Hematopoietic multipotent progenitor cell treated with erythropoietin and hydrocortisone succinate and interleukin-3 and kit ligand, for 4 days (in vitro differentiated cells): ENCODE measurements at places on chromosomes 7 and 10.

DNA sequence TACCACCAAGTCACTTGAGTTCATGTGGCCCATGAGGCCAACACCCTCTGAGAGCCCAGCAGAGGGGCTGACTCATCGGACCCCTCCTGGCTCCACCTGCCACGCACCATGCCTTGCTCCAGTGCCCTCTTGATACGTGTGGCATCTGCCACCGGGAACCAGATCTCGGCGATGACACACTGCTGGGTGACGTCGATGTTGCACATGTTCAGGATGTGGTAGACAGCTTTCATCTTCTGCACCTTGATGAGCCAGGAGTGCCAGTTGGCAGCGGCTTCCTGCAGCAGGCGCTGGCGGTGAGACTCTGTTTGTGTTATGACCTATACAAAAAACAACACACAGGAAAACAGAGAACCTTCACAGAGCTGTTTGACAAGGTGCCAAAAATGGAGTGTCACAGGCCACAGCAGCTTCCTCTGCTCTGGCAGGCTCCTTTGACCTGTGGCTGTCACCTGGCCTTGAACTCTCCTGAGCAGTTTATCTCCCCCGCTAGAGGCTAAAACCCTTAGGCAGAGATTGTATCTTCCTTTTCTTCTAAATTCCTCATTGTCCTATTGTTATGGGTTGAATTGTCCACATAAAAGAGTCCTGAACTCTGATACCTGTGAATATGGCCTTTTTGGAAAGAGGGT, 45.2 kb upstream of the TMEM213 start:
- DNase-seq: peak; percentile 68

DNA sequence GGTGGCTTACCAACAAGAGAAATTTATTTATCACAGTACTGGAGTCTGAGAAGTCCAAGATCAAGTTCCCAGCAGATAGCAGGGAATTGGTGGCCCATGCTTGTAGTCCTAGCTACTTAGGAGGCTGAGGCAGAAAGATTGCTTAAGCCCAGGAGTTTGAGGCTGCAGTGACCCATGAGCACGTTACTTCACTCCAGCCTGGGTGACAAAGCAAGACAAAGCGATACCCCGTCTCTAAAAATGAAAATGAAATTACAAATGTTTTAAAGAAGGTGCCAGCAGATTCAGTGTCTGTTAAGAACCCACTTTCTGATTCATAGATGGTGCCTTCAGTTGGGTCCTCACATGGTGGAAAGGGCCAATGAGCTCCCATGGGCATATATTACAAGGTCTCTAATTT, 20.6 kb upstream of the ARHGAP12 start:
- DNase-seq: no peak

DNA sequence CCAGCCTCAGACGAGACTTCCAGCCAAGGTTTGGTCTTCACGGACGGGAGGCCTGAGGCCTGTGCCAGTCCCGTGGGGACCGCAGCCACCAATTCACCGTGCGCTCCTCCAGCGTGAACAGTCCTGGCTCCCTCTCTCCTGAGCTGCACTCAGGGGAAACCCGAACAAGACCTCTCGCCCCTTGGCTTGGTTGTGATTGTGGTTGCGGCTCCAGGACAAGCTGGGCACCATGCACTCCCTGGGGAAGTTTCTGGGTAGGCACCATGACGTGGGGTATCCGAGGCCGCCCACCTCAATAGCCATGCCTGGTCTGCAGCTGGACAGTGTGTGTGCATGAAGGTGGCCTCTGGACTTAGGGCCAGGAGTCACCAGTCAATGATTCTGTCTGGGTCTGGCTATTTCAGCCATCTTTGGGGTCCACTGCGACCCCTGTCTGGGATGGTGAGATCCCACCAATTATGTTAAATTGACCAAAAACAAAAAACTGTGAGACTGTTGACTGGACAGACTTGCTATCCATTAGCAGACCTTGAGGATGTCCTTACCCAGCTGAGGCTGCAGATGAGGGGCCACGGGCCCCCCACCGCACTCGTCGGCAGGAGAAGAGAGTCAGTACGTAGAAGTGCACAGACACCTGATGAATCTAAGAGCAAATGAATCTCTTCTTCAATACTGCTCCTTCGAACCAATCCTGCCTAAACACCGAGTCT, 33.5 kb upstream of the EN2 start:
- DNase-seq: no peak

DNA sequence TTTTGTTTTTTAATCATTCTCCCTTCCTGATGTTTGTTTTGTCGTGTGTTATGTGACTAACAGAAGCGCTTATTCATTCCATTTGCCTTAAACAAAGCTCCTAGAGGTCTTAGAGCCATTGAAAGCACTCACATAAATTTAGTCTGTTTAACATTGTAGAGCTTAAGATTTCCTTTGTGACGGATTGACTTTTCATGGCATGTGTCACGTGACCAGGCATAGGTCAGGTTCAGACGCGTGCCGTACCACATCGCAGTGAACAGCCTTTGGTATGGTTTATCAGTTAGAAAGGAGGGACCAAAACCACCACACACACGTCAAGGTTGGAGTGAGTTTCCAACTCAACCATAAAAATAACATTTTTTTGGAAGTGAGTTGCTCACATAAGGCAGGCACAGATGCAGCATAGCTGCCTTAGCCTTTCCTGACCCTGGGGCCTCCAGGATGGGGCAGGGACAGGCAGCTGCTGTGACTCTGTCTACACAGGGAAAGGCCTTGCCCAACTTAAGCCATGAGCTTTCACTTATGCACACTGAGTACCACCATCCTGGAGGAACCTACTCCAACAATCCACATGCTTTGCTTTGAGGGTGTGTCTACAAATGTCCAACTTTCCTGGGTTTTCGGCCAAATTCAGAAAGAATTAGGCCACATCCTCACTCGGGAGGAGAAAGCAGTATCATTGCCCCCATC, 55.5 kb downstream of the WDFY4 start:
- DNase-seq: no peak

DNA sequence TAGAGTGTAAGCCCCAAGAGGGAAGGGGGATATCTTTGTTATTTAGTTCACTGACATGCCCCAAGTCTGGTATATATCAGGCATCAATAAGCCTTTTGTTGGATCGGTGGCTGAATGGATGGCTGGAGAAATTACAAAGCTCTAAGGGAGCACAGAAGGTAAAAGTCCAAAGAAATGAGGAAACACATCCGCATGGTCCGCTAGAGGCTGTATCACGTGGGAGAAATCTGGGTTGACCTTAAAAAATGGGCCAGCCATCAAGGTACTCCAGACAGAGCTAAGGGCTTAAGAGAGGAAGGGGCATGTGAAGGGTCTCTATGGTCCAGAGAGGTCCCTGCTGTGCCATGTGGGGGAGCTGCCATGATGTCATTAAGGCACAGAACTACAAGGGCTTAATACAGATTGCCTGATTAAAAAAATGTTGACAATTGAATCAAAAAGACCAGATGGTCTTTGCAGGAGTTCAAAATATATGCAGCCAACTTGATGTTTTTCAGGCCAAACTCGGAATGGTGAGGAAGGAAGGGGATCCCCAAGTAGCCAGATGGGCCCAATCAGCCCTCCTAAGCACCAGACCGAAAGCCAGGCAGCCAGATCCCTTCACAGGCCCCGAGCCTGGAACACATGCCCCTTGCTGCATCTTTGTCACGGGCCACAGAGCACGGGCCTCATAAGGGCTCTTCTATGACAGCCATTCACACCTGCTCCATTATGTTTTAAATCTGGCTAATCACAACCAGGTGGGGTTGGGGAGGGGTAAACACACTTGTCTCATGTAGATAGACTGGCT, 31.9 kb downstream of the SCRN1 start:
- no peak for DNase-seq

- no peak for DNase-seq
Observed at GRCh38 chr10:79070081-79070605, 1.4 kb downstream of the ZMIZ1 start.

DNA sequence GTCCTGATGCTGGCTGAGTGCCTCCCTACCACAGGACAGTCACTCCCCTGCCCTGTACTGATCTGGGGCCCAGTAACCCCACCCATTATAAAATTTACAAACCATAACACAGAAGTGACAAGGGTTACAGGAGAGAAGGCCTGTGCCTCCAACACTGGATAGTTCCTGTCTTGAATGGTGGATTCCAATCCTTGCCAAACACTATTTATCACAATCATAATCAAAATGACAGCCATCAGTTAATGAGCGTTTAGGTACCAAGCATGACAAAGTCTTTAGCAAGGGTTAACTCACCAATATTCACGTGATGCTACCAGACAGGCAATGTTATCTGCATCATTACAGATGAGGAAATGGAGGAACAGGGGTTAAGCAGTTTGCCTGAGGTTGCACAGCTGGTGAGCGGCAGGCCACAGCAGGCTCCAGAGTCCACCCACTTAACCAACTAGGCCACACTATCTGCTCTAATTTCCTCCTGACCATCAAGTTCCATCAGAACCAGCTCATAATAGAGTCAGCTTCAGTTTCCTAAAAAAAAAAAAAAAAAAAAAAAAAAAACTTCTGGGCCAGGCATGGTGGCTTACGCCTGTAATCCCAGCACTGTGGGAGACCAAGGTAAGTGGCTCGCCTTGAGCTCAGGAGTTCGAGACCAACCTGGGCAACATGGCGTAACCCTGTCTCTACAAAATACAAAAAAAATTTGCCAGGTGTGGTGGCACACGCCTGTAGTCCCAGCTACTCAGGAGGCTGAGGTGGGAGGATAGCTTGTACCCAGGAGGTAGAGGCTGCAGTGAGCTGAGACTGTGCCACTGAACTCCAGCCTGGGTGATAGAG, 14.2 kb downstream of the PDLIM1 start:
- peak; percentile 95 for DNase-seq

DNA sequence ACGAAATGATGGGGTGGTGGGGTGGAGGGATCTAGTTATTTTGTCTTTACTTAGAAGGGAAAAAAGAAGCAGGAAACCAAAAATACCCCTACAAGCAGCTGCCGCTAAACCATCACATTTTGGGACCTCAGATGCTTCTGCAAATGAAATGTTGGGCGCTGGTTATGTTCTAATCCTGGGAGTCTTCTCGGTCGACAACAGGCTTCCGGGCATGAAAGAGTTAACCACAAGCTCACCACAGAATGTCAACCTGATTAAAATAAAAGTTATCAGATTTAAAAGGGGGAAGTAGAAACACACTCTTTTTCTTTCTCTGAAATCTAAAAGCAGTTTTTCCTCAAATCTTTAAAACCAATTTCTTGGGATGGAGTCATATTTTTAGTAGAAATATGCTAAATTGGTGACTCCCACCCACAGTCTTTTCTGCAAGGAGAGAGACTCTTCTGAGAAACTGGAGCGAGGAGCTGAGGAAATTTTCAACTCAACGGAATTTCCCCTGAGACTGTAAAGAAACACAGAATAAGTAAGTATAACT, 16.8 kb downstream of the IL2RA start:
- peak; percentile 90 for DNase-seq

DNA sequence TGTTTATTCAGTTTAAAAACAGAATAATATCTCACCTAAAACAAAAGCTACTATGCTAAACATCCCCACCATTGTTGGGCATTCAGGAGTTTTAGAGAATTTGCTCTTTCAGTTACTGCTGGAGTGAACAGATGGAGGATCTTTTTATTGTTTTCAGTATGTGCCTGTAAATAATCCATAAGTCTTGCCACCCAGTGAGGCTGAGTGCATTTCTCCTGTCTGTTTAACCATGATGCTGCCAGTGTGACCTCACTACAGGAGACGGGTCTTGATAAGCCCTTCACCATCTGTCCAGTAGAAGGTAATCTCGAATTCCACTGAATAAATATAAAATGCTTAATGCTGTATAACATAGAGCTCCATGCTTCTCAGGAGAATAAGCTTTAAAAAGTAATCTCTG, 430.9 kb downstream of the POM121L12 start:
- no peak for DNase-seq

DNA sequence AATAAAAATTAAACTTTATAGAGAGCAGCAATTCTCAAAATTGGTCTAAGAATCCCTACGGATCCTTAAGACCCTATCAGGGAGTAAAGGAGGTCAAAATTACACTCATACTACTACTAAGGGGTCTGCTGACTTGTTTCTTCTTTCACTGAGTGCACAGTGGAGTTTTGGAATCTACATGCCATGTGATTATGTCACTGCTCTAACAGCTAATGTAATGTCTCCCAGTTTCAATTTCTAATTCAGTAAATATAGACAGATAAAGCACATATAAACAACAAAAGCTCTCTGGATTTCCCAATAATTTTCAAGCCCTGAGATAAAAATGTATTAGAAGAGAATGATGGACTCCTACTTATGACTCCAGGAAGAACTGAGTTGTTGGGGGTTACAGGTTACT, 74.6 kb downstream of the WAPL start:
- no peak for DNase-seq

DNA sequence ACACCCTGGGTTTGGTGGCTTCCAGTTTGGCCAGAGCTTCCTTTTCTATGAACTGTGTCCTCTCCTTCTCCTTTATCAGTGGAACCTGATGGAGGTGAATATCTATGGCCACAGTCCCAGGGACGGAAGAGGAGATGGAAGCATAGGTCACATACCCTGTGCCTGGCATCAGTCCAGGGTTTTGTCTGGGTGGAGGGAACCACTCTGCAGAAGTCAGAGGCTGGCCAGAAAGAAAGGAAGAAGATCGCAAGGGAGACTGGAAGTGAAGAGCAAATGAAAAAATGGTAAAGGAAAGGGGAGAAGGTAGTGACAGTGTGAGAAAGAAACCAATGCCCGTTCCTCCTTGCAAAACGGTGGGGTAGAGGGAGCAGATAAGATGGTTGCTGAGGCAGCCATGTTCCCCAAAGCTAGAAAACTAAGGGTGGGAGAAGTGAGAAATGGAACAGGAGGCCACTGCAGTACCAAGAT, 77.9 kb upstream of the HECW1 start:
- DNase-seq: peak; percentile 1

DNA sequence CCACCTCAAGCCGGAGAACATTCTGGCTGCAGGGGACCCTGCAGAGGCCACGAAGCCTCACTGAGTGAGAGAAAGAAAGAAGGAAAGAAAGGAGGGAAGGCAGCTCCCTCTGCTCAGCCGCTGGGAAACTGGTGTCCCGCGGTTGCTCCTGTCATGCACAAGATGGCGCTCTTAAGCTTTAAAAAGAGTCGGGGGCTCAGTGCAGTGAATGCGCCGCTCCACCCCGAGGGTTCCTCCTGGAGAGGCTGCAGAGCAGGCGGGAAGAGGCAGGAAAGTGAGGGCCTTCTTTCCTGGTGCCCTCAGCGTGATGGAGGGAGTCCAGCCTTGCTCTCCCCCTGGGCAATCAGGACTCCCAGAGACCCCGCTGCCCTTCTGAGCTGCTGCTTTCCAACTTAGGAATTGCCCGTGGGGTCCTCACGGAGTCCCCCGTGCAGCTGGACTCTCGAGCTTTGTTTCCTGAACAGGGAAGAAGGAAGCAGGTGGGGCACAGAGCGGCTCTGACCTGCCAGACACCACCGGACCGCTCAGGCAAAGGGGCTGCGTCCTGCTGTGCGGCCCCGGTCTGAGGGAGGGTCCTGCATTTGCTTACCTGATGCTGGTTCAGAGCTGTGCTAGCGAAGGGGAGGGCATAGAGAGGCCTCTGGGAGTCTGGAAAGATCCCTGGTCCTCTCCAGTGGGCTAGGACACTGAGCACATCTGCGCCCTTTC, 141.9 kb upstream of the MKI67 start:
- peak; percentile 81 for DNase-seq

GRCh38 chr10:50614444-50615137, 9.2 kb downstream of the SGMS1 start:
- peak; percentile 52 for DNase-seq
